ENCODE measurements at places on chromosomes 11 and 22. TPM values are rescaled to one million over a fixed set of nuclear protein-coding genes. Genes with fewer than 3 reads are reported as not detected.

DNA sequence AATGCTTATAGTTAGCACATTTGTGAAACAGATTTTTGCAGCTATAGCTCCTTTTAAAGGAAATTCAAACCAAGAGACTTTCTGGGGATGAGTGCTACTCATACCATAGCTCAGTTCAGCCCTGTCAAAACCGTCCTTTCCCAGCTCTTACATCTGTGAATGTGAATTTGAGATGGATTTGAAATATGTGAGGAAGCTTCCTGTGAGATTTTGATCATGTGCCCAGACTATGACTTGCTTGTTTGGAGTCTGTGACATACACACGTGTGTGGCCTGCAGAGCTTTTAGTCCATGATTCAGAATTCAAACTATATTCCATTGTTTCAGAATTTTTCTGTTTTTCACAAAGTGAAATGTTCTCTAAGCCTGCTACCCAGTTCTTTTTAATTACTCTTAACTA, 4.4 kb upstream of the MMP1 start:
- no peak for DNase-seq

DNA sequence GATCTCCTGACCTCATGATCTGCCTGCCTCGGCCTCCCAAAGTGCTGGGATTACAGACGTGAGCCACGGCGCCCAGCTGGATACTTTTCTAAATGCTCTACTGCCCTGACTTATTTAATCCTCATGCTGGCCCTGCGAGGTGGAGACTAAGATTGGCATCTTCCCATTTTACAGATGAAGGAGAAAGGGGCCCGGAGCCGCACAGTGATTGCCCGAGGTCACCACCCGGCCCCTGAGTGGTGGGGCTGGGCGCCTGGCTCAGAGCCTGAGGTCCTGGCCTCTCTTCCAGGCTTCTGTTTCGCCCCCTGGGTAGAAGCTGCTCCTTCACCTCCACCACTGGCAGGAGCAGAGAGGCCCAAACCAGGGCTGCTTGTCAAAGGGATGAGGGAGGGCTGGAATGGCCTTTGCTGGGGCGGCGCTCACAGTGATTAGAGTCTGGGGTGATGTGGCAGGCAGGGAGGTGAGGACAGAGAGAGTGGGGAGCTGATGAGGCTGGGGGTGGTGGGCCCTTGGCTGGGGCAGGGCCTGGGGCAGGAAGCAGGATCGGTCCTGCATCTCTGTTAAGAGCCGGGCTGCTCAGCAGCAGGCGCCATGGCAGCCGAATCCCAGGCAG, 15.4 kb upstream of the MPPED1 start:
- DNase-seq = no peak

DNA sequence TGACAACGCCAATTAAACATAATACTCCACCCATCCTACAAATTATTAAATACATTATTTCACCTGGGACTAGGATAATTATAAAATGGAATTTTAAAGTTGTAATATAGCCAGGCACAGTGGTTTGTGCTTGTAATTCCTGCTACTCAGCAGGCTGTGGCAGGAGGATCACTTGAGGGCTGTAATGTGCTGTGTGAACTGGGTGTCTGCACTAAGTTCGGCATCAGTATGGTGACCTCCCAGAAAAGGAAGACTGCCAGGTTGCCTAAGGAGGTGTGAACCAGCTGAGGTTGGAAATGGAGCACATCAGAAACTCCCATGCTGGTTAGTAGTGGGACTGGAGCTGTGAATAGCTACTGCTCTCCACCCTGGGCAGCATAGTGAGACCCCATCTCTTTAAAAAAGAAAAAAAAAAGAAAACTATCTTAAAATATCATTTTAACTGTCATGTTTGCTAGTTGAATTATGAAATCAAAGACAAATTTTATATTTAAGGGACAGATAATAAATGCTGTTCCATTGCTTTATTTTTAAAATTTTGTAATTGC, 28.0 kb downstream of the PPP6R2 start:
- DNase-seq = no peak

GRCh38 chr11:68065841-68066240, 27.0 kb downstream of the TCIRG1 start:
- DNase-seq = no peak

GRCh38 chr22:45630436-45630835, 41.2 kb upstream of the ATXN10 start:
- DNase-seq = no peak

- no peak for DNase-seq
Observed at GRCh38 chr11:79600711-79601110, 159.9 kb upstream of the TENM4 start.

DNA sequence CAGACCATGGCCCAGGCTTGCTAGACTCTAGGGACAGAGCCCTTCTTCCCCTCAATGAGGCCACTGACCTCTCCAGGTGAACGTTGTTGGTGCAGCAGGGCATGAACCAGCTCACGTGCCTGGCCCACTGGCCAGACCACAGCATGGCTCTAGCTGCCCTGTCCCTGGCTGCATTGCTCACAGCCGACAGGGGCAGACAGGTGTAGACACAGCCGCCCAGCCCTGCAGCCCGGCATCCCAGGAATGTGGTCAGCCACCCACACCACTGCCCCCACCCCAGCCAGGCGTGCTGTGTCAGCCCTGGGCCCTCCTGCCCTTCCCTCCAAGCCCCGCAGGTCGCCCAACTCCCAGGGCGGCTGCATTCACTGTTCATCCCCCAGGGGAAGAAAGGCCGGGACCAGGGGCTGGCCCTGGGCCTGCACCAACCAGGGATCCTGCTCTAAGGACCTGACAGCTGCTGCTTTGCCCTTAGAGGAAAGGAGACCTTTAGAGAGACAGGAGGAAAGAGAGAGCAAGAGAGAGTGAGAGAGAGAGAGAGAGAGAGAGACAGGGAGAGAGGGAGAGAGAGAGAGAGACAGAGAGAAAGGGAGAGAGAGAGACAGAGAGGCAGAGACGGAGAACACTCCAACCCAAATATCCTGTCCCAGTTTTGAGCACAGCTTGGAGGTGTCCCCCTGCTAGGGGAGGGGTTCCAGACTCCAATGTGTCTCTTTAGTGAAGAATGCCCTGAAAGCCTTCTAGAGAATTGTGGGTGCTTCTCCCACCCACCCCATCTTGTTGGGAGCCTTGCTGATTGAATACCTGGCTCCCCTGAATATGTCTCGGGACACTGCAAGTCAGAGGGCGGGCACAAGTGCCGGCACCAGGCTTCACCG, 44.2 kb upstream of the LINC01488 start:
- DNase-seq = no peak

DNA sequence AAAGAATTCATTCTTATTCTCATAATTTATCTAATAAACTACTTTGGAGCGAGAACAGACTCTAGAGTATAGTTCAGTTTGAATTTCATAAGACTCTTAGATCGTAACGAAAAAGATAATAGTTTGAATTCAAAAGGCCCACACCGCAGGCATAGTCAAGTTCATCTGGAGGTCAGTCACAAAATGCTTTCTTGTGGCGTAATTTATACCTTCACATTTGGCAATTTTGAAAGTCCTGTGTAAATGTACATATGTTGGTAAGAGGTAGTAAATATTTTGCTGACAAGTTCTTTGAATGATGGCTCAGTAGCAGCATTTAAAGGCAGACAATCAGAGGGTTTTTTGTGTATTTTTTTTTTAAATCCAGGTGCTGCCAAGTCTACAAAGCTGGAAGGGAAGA, 88.1 kb downstream of the TEAD1 start:
- DNase-seq = no peak

GRCh38 chr11:85951428-85952107, 96.4 kb downstream of the CCDC83 start:
- DNase-seq = no peak

DNA sequence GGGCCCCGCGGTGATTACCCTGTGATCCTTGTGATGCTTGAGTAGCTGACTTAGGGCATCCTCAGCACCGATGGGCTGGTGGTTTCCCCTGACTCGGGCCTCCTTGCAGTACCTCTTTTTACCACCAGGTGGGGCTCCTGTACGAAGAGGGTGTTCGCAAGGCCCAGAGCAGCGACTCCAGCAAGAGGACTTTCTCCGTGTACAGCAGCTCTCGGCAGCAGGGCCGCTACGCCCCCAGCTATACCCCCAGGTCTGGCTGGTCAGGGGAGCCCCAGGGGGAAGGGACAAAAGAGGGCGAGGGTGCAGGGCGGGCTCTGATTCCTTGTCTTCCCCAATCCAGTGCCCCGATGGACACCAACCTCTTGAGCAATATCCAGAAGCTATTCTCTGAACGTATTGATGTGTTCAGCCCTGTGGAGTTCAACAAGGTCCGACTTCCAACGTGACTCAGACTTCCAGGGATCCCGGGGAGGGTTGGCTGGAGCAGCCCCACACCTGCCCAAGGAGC, 1.3 kb upstream of the TM7SF2 start:
- peak; percentile 96 for DNase-seq

DNA sequence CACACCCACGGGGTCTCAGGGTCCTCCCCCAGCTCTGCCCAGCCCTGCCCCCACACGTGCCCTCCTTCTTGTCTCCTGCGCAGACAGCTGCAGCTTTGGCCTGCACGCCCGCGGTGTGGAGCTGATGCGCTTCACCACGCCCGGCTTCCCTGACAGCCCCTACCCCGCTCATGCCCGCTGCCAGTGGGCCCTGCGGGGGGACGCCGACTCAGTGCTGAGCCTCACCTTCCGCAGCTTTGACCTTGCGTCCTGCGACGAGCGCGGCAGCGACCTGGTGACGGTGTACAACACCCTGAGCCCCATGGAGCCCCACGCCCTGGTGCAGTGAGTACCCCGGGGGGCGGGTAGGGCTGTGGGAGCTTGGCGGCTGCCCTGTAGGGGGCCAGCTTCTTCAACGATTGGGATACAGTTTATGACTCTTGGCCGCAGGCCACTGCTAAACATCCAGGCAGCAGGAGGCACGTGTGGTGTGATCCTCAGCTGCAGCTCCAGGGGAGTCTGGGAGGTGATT, 30.8 kb downstream of the ST14 start:
- DNase-seq = no peak

DNA sequence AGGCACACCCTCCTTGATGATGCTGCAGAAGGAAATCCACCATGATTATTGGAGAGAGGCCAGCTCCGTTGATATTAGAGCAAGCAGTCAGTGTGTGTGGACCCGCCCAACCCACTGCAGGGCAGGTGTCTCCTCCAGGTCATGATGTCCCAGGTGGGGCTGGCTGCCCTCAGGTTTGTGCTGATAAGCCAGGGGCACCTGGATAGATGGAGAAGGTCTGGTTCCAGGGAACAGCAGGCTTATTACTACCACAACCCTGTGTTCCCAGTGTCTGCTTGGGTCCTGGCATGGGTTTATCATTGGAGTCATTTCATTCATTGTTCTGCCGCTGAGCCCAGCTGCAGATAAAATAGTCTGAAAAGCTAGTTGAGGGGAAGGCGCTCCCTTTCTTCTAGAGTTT, 181.1 kb upstream of the NECTIN1 start:
- no peak for DNase-seq

DNA sequence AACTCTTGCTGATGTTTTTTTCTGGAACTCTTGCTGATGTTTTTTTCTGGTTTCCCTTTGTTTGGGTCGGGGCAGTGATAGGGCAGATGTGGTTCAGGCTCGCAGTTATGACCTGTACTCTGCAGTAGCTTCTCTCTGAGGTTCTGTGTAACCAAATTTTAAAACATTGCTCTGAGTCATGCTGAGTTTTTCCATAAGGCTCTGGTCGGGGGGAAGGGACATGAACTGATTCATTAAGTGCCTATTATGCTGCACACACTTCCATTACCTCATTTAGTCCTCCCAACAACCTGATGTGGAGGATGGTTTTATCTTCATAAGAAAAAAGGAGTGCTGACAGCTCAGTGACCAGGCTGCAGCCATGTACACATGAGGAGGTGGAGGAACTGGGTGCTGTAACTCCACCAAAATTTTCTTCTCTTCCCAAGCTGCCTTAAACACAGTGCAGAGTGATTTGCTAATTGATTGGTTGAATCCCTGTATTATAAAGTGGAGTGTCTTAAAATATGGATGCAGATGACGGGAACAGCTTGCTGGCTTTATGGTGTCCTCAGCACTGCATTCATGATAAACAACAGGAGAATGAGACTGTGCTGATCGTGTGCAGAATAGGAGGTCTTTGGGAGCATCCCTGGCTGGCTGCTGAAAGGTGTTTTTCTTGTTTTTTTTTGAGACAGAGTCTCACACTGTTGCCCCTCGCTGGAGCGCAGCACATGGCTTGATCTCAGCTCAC, 19.1 kb downstream of the TNRC6B start:
- no peak for DNase-seq

DNA sequence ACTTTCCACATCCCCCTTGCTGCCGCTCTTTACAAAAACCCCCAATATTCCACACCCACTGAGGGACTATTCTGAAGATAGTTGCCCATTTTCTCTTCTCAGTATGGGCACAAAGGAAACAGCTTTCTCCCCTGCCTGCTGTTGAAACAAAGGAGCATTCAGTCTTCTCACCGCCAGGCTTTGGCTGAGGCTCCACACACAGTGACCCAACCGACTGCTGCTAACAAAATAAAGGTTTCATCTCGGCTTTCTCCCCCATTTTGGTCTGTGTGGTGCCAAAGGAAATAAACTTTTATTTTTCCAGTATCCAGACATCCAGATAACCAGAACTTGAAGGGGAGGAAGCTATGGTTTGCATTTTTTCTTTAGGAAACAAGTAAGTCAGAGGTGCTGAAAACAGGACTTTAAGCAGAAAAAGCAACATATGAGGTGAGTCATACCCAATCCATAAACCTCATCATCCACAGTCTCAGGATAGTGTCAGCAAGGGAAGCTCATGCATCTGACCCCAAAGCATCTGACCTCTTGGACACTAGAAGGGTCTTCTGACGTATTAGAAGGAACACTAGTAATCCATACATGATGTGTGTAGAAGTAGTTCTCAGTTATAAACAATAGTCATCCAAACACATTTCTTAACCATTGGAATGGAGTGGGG, 6.4 kb downstream of the CLMP start:
- DNase-seq = no peak

DNA sequence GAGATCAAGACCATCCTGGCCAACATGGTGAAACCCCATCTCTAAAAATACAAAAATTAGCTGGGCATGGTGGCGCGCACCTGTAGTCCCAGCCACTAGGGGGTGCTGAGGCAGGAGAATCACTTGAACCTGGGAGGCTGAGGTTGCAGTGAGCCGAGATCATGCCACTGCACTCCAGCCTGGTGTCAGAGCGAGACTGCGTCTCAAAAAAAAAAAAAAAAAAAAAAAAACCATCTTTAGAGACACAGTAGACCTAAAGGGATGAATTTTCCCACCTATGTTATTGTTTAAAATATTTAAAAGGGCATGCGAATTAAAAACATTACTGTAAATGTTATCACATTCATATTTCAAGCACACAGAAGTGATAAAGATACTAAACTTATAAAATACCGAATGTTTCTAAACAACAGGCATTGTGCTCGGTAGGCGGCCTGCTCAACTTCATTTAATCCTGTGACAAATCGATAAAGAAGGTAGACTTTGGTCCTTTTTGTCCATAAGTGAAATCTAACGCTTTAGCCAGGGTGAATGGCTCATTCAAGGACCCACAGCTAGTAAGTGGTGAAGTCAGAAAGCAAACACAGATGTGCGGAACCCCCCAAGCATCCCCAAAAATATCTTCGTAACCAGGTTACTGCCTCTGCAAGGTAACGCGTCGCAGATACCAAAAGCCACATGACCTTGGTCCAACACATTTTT, 16.1 kb downstream of the NCAPD3 start:
- DNase-seq = no peak

- no peak for DNase-seq
Observed at GRCh38 chr11:102046841-102047240, 396 bp upstream of the CFAP300 start.

The NXPE4 gene
- not detected for total RNA-seq

The PAX6 gene
- not detected for total RNA-seq

The PHOX2A gene
- not detected for total RNA-seq

The C11orf87 gene
- total RNA-seq = 0.09 TPM

The WNT11 gene
- total RNA-seq = 11.6 TPM

The GTF2H1 gene
- 53.5 TPM for total RNA-seq

The RAB36 gene
- 7.5 TPM for total RNA-seq

Measured in sciatic nerve (tissue), 2 donors.